Pancreas (tissue), 10 donors: ENCODE measurements at places on chromosomes 6 and 20. TPM values are rescaled to one million over a fixed set of nuclear protein-coding genes. Genes with fewer than 3 reads are reported as not detected.

TP53TG5 gene
- total RNA-seq = not detected

GRCh38 chr20:6709910-6710595 is 57.4 kb upstream of the BMP2 start:
- H3K36me3 ChIP-seq = no peaks in the 10 kb centered on the region
- H3K27ac ChIP-seq = peak overlapping the region; percentile 75
- no peak overlapping the region for H3K4me3 ChIP-seq
- no peaks in the 10 kb centered on the region for H3K27me3 ChIP-seq

RNF39 gene
- total RNA-seq = 1.3 TPM

ACTL10 gene
- 3.1 TPM for total RNA-seq

GRCh38 chr20:31540406-31540805 is 26.2 kb downstream of the HM13 start:
- DNase-seq = no peak
- H3K4me1 ChIP-seq = no peaks in the 10 kb centered on the region
- H3K27me3 ChIP-seq = no peaks in the 10 kb centered on the region
- H3K4me3 ChIP-seq = no peak overlapping the region
- H3K27ac ChIP-seq = no peak overlapping the region

GRCh38 chr20:4717816-4718570 is 3.7 kb upstream of the PRND start:
- H3K27me3 ChIP-seq = no peaks in the 10 kb centered on the region
- no peaks in the 10 kb centered on the region for H3K4me1 ChIP-seq
- no peaks in the 10 kb centered on the region for H3K36me3 ChIP-seq
- H3K4me3 ChIP-seq = no peak overlapping the region
- H3K27ac ChIP-seq = no peak overlapping the region

GRCh38 chr20:20608641-20609040 is 103.8 kb downstream of the RALGAPA2 start:
- peaks cover 12% of the 10 kb centered on the region for H3K36me3 ChIP-seq
- no peaks in the 10 kb centered on the region for H3K27me3 ChIP-seq
- H3K27ac ChIP-seq = no peak overlapping the region
- H3K4me1 ChIP-seq = no peaks in the 10 kb centered on the region
- no peak for DNase-seq

- H3K27me3 ChIP-seq = no peaks in the 10 kb centered on the region
- H3K4me1 ChIP-seq = no peaks in the 10 kb centered on the region
- H3K27ac ChIP-seq = no peak overlapping the region
- no peaks in the 10 kb centered on the region for H3K36me3 ChIP-seq
- no peak overlapping the region for H3K4me3 ChIP-seq
Observed at GRCh38 chr20:9294041-9294440, 220.3 kb upstream of the LAMP5 start.

ISM1 gene
- total RNA-seq = 2.6 TPM

OTOR gene
- not detected for total RNA-seq

- no peak overlapping the region for H3K27ac ChIP-seq
- H3K27me3 ChIP-seq = no peaks in the 10 kb centered on the region
- H3K4me1 ChIP-seq = no peaks in the 10 kb centered on the region
- no peak for DNase-seq
- no peaks in the 10 kb centered on the region for H3K36me3 ChIP-seq
Observed at GRCh38 chr6:44542401-44543116, 155.1 kb downstream of the CDC5L start.

DNA sequence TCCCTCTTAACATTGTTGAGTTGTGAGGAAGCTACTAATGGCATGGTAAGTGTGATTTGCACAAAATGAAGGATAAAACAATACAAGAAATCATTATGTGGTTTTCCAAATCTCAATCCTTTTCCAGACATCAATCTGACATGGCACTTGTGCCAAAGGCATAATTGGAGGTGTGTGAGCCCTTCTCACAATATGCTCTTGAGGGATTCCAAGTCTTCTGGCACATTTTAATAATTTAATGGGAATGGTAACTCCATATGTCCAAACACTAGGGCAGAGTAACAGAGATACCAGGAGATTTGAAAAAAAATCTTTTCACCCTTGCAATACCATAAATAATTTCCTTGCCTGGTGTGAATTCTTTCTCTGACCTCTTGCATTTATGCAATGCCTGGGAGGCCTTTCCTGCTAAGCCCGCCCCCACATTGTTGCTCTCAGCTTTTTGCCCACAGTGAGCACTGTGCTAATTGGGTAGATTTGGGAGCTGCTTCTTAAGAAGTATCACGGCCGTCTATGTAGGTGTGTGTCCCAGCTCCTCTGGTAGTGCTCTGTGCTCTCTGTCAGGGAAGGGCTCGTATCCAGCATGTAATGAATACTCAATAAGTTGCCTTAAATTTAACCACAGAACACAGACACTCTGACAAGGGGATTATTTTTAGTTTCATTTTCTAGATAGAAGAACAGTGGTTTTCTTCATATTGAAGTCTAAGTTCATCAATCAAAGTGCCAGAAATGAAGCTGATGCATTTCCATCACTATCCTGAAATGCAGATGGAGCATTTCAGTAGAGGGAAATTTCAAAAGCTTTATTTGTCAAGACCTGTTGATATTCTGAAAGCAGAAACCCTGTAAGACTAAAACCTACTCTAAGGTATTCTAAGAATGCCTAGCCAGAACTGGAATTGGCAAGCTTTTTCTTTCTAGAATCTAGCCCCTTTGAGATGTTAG is 54.4 kb upstream of the CEP85L start:
- DNase-seq = no peak
- H3K36me3 ChIP-seq = no peaks in the 10 kb centered on the region
- H3K27me3 ChIP-seq = no peaks in the 10 kb centered on the region

DNA sequence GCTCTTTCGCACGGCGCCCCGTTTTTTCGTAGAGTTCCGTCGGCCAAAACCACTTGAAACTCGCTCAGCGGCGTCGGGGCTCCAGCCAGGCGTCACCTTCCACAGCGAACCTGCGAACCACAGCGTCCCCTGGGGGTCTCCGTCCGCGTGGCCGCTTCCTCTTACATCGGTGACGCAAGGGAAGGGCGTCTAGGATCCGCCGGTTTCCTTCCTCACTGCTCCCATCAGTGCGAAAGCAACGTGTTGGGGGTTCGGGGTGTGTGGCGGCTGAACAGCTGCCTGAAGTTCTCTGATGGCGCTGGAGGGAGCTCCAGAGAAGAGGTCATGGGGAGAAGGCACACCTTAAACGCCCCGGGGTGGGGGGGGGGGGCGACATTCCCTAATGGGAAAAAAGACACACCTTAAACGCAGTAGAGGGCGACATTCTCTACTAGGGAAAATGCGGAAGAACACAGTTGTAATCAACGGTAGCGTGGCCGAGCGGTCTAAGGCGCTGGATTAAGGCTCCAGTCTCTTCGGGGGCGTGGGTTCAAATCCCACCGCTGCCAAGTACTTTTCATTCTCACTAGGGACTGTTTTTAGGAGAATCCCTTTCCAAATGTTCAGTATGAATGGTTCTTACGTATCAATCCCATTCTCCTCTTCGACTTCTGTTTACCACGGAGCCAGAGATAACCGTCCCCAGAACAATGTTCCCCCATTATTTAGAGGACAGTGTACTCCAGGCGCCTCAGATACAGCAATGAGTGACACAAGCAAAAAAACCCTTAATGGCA is 16.4 kb downstream of the ZNF311 start:
- no peak overlapping the region for H3K4me3 ChIP-seq
- H3K27me3 ChIP-seq = no peaks in the 10 kb centered on the region
- no peak for DNase-seq

DNA sequence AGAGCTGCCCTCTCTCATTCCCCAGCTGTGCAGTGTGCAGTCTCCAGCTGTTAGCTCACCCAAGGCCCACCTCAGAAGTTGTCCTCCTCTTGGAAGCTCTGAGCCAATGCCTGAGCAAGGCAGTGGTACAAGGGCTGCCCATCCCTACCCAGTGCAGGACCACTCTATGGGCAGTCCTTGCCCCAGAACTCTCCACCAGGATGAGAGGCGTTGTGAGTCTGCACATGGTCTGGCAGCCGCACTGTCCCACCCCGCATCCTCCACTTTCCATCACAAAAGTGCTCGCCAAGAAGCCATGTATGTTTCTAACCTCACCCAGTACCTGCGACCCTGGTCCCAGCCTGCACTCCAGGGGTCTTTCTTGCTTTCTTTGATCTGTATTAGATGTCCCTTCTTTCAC is 175.1 kb upstream of the PMEPA1 start:
- no peaks in the 10 kb centered on the region for H3K36me3 ChIP-seq
- no peaks in the 10 kb centered on the region for H3K27me3 ChIP-seq
- no peaks in the 10 kb centered on the region for H3K4me1 ChIP-seq
- DNase-seq = no peak
- H3K27ac ChIP-seq = no peak overlapping the region
